Stimulated activated naive CD8-positive, alpha-beta T cell treated with anti-CD3 and anti-CD28 coated beads, Interleukin-15, Interleukin-2, amounts not matched to agents 100 U/mL and 50 U/mL, for 24 hours (primary cell): ENCODE measurements at places on chromosomes 4 and X.
A peak's percentile ranks its signal among the peaks of the same experiment; 100 is the strongest.

- no peak for DNase-seq
Measured at GRCh38 chr4:141459020-141459419, 177.4 kb upstream of the IL15 start.

GRCh38 chr4:40733752-40734151 lies 16.0 kb upstream of the NSUN7 start:
- no peak for DNase-seq

GRCh38 chrX:100931925-100932285 lies 3.2 kb upstream of the XKRX start:
- DNase-seq: no peak

DNA sequence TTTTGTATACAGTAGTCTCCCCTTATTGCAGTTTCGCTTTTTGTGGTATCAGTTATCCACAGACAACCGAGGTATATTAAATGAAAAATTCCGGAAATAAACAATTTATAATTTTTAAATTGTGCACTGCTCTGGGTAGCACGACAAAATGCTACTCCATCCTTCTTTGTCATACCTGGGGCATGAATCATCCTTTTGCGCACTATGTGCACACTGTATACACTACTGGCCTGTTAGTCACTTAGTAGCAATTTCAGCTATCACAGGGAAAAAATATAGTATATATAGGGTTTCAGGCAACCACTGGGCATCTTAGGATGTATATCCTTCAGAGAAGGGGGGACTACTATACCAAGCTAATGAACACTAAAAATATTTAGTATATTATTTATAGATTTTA lies 198.8 kb upstream of the FAT4 start:
- DNase-seq: no peak

- no peak for DNase-seq
Measured at GRCh38 chr4:24274381-24274941, 309.9 kb downstream of the DHX15 start.

GRCh38 chrX:16457239-16457638 lies 192.7 kb upstream of the S100G start:
- no peak for DNase-seq

DNA sequence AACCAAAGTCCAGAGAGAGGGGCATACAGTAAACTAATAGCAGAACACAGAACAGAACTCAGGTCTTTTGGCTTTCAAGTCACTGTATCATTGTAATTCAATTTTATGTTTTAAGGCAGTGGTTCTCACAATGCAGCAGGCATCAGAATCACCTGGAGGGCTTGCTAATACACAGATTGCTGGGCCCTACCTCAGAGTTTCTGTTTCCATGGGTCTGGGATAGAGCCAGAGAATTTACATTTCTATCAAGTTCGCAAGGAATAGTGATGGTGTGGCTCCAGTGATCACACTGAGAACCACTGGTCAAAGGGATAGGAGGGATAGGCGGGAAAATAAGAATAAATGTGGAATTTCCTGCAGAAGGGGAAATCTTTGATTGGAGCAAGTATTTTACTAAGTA lies 36.7 kb downstream of the LANCL3 start:
- no peak for DNase-seq

GRCh38 chr4:38804654-38805295 lies at the start of gene TLR1:
Gene TLR1 (minus strand): TSS chr4:38804791. CDS start chr4:38798831, 5,960 bp downstream.
- no peak for DNase-seq

DNA sequence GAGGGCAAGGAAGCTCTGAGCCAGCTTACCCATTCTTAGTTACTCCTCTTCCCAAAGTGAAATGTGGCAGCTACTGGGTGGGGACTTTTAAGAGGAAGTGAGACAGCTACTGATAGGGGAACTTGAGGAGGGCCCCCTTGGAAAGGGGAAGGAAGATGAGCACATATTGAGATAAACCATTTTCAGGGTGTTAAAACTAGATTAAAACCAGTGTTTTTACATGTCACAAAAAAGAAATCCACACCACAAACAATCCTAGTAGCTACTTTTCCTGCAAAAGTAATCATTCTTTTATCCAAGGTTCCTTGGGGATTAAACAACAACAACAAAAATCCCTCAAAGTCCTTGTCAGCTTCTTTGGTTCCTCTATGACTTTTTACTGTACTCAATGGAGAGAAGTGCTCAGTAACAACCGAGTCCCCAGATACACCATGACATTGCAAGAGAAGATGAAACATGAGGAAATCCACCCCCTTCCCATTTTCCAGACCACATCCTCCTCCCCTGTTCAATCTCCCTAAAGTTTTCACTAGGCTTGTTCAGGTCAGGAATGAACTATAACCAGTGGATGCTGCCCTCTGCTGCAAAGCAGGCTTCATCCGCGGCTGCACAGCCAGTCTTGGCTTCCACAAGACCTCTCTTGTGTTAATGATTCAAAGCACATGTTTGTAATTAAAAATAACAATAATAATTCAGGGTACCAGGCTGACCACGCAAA lies 113.5 kb upstream of the TMEM164 start:
- DNase-seq: no peak

GRCh38 chrX:85243761-85244449 lies at the start of the genes SATL1 and ZNF711:
Gene SATL1 (minus strand): TSS chrX:85243779. CDS start chrX:85108968, 134,811 bp downstream.
Gene ZNF711 (plus strand): TSS chrX:85243991. CDS start chrX:85247573, 3,582 bp downstream.
- peak; percentile 12 for DNase-seq

DNA sequence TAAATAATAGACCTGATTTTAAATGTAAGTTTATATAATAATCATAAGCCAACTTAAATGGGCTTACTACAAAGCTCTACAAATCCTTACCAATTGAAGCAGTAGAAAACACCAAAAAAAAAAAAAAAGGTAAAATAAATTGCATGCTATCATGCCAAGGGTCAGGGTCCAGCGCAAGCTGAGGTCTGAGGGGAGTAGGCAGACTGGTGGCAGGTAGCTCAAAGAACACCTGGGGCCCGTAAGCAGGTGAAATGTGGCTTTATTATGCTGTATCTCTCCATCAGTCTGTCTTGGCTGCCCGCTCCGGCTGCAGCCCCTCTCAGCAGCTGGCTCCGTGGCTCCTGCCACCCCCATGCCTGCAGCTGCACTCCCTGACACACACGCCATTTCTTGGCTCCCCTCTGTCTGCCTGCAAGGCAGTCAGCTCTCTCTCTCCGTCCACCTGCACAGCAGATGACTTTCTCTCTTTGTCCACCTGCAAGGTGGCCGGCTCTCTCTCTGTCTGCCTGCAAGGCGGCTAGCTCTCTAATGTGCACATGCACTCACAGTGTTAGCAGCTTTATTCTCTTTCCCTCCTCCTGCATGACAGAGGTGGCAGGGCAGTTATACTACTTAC lies 209.4 kb upstream of the UGT8 start:
- no peak for DNase-seq

DNA sequence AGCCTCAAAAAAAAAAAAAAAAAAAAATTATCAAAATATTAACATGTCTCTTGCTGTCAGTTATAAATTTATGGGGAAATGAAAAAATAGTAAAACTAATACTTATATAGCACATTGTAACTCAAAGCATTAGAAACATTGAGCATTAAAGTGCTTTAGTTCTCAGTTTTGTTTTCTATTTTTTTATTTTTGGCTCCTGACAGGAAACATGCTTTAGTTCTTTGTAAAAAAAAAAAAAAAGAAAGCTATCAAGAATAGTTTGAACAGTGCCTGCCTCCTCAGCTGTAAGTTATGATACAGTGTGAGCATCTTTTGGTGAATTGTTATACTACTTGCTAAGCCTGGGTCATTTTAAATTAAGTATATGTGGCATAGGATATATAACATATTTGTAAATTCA lies 5.1 kb upstream of the CENPC start:
- DNase-seq: no peak

GRCh38 chrX:153770601-153771414 lies 6.8 kb downstream of the PLXNB3 start:
- DNase-seq: no peak

DNA sequence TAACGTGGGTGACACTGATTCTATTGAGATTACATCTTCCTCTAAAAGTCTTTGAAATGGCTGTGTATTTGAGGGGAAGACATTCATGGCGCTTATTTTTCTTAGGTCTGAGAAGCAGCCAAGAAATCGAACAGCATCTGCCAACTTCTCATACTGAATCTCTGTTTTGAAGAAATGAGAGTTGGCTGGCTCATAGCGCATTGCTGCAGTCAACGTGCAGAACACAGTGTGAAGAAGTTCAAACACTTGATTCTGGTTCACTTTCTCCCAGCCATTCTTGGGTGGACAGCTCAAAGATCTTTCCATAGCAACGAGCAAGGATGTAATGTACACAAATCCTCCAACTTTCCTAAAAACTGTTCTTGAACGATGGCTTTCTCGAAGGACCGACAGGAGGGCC lies 156.5 kb downstream of the WDFY3 start:
- no peak for DNase-seq

- DNase-seq: no peak
Measured at GRCh38 chr4:17966312-17966711, 55.2 kb downstream of the LCORL start.

- no peak for DNase-seq
Measured at GRCh38 chr4:89538171-89538570, 230.6 kb upstream of the GPRIN3 start.
